ENCODE measurements at places on chromosomes 13 and 19.
A peak's percentile ranks its signal among the peaks of the same experiment; 100 is the strongest.

DNA sequence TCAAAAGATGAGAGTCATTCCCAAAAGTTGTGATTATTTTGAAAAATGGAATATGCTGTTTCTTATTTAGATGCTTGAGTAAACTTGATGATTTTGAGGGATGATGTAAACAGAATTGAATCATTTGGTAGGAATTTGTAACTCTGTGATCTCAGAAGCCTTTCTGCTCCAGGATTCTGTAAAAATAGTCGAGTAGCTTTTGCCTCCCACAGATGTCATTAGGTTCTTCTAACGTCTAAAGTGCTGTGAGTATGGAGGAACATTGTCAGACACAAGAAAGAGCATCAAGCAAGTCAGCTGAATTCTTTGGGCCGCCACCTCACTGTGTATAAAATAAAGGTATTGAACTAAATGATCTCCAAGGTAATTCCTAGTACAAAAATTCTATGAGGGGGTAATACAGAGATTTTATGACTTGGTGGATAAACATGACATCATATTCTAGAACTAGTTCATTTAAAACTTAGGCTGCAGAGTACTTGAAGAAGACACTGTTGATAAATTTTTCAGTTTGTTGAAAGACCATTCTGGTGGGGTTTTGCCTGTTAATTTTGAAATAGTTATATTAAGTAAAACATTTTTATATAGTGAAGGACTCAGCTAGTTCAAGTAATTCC, 1.4 kb upstream of the GPR183 start:
- DNase-seq, result no peak

DNA sequence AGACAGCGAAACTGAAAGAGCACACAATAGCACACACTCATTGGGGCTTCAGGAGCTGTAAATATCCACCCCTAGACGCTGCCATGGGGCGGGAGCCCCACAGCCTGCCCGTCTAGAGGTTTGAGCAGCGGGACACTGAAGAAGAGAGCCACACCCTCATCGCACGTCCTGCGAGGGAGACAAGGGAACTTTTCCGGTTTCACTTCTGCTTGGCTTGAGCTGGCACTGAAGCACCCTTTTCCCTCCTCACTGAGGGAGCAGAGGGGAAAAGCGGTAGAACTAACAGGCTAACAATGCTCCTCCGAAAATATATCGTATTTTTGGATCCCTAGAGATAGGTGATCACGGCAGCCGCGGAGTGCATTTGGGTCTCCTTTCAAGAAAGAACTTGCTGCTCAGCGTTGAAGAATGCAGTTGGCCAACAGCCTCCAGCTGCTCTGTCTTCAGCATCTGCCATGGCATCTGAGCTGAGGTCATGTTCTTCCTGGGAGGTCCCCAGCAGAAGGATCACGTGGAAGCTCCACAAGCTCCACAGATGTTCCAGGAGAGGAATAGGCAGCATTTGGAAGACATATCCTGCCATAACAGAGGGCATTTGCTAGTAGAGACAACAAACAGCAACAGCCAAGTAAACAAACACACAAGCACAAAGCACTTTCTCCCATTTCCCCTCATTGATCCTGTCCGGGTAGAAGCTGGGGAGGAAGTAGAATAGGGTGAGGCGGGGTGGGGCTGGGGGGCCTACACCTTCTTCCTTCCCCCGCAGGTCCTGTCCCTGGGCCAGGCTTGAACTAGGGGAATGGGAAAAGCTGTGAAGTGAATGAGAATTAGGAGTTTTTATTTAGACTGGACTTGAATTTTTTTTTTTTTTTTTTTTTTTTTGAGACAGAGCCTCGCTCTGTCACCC, 44.8 kb upstream of the ALOX5AP start:
- no peak for DNase-seq

- no peak for DNase-seq
These were observed 3.1 kb downstream of the SMG9 start for GRCh38 chr19:43751466-43752220.

DNA sequence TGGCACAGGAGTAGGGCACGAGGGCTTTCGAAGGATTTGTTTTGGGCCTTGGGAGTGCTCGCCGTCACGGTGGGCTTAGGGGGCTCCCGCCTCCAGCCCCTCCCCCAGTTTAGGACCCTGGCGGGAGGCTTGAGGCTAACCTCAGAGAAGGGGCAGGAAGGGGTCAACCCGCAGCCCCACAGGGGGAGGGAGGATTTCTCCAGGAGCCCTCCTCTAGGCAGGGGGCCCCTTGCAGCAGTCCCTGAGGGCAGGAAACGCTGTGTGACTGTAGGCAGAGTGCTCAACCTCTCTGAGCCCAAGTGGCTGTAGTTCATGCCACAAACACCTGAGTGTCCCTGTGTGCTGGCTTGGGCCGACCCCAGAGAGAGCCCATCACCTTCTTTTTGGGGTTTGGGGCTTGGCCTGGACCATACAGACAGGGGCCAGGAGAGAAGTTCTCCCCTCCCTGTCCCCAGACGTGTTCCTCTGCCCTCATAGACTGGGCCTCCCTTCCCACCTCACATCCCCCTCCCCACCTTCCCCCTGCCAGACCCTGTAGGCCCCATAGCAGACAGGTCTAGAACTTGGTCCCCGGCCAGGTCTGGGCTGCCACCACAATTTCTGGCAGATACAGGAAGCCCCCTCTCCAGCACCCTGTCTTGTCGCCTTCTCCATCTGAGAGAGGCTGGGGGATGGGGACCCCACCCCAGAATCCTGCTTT, 8.1 kb downstream of the ISYNA1 start:
- no peak for DNase-seq

DNA sequence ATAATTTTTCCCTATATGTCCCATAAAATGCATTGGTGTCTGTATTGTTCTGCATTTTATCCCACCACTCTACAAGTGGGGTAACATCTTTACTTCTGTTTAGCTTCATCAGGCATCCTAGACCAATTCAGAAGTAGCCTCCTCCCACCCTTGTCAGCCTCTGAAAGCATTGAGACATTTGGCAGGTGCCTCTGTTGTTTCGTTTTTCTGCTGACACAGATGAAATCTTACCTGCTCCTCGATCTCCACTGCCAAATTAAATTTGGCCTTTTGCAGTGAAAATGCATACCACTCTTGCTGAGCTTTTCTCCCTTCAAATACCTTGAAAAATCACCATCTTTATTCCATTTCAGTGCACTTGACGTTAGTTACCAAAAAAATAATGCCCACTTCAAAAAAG, 83.5 kb upstream of the STARD13 start:
- no peak for DNase-seq

GRCh38 chr19:16885166-16885565, 3.6 kb upstream of the F2RL3 start:
- no peak for DNase-seq

GRCh38 chr19:40605216-40605971, 4.2 kb downstream of the LTBP4 start:
- peak; percentile 58 for DNase-seq

GRCh38 chr19:17448131-17448967, at the start of gene TMEM221:
TSS of gene TMEM221 (minus strand) at chr19:17448668. CDS start at chr19:17448462, 206 bp downstream.
- DNase-seq, result no peak

GRCh38 chr19:3608079-3608641, 1.5 kb upstream of the TBXA2R start:
- DNase-seq, result no peak

DNA sequence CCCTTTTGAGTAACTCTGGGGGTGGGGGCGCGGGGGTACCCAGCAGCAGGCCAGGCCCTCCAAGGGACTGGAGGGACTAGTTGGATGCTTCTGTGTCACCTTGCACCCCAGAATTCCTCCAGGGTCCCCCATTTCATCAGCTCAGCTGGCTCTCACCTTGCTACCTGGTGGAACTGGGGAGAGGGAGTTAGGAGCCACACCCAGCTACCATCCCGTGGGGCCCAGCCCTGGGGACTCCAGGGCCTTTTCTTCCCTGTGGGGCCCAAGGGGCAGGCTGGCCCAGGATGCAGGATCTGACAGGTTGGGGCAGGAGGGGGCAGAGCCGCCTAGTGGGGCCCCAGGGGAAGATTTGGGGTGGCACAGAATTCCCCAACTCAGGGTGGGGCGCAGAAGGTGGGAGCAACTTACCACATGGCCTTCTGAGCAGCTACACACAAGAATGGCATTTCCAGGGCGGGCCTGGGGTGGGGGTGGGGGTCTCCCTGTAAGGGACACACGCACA, 32.8 kb upstream of the NANOS3 start:
- no peak for DNase-seq

DNA sequence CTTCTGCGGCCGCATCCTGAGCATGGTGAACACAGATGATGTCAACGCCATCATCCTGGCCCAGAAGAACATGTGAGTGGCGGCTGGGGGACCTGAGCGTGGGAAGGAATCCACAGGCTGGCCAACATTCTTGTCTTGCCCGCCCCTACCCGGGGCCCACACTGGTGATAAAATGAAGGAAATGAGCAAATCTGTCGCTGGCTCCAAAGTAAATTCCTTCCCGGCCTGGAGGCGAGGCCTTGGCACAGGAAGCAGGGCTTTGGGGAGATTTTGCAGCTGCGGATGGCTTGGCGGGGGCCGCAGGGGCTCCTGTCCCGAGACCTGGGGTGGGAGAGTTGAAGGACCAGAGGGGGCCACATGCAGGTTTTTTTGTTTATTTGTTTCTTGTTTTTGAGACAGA, 4.4 kb downstream of the KXD1 start:
- DNase-seq, result no peak

DNA sequence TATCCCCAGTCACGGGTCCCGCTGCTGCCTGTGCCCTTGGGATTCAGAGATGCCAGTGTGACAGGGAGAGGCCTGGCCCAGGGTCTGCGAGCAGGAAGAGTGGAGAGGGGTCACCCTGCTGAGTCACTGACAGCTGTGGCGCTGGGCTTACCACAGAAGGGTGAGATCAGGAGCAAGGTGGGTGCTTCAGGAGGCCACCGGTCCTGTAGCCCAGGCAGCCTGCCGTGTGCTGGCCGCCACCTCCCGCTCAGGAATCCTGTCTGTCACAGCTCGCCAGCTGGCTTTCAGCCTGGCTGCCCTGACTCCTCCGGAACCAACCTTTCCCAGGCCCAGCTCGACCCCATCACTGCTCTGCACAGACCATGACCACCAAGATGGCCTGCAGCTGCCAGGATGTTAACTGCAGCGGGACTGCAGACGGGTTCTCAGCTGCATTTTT, 25.3 kb downstream of the NAXD start:
- no peak for DNase-seq

DNA sequence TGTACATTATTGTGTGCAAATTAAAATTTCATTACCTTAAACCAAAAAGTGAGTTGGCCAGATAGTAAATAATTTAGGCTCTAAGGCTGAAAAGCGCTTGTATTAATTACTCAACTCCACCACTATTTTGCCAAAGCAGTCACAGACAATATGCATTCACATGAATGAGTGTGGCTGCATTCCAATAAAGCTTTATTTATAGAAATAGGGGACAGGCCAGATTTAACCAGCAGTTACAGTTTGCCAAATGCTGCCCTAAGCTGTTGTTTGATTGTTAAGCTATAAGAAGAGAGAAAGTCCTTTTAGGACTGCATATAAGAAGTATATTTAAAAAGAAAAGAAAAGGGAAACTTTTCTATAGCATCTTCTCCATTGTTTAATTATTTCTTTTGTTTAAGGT, 342.6 kb downstream of the ITGBL1 start:
- no peak for DNase-seq

Data from activated CD4-positive, alpha-beta T cell treated with anti-CD3 and anti-CD28 coated beads, Interleukin-2, amount 50 U/mL, for 24 hours (primary cell).